ENCODE measurements at places on chromosomes 7 and 10.

GRCh38 chr10:110516815-110517492 lies 19.2 kb downstream of the DUSP5 start:
- no peak for DNase-seq

DNA sequence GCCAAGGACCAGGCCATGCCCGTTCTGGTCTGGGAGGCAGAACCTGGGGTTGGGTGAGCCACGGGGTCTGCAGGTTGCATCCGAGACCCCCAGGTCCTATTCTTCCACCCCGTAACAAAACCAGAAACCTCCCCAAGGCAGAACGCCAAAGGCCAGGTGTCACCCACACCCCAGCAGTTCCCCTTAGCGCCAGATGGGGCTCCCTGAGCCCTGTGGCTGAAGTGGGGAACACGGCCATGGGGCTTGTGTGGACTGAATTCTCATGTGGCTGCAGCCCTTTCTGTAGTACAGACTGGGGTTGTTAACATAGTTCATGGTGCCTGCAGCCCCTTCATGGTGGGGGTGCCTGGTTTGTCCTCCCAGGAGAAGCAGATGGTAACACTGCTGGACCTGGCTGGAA lies 10.2 kb downstream of the BRI3 start:
- DNase-seq: no peak

DNA sequence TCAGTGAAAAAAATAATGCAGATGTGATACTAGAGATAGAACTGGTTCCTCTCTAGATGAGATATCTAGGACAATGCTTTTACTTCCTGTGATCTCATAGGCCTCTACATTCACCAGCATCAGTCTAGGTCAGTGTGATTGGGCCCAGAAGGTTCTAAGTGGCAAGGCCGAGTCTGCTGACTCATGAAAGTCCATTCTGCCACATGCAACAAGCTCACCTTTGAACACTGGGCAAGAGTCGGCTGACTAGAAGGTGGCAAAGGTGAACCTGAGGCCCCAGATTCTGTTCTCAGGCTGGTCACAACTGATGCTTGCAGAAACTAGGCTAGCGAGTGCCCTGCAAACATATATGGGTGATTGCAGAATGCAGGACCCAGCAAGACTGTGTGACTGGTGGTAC lies 105.7 kb upstream of the PLXNA4 start:
- no peak for DNase-seq

DNA sequence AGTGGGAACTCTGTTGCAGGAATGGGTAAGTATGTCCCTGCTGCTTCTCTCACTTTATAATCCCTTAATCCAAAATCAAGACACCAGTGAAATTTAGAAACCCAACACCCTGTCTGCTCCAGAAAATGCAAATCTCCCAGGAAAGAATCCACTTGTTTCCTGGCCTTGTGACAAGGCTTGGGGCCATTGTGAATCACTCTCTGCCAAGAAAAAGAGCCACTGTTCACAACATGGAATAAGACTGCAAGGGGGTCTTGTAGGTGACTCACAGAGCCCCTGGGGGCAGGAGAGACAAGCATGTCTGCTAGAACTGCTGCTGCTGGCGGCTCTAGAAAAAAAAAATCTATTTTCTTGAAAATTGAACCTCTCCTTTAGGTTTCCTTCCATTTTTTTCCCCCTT lies 191.2 kb downstream of the SORCS1 start:
- DNase-seq: no peak

- DNase-seq: no peak
Measured at GRCh38 chr10:74924251-74924963, 98.0 kb downstream of the KAT6B start.

DNA sequence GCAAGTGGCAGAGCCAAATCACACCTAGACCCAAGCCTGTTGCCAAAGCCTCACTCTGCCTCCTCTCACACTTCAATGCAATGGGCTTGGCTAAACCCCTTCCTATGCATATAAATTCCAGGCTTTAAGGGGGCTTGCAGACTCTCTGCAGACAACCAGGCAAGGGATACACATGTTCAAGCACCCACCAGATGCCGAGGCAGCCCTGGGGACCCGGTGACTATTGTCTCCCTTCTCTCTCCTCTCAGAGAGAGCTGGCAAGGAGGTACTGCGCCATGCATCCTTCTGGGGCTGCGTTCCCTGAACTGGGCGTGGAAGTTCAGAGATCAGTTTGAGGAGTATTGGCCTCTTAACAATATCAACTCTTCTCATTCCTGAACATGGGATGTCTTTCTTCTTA lies 131.2 kb downstream of the ARHGAP22 start:
- DNase-seq: no peak

GRCh38 chr7:12422554-12423320 lies 19.1 kb upstream of the VWDE start:
- DNase-seq: no peak

GRCh38 chr10:3719024-3719843 lies 65.8 kb downstream of the KLF6 start:
- DNase-seq: no peak

DNA sequence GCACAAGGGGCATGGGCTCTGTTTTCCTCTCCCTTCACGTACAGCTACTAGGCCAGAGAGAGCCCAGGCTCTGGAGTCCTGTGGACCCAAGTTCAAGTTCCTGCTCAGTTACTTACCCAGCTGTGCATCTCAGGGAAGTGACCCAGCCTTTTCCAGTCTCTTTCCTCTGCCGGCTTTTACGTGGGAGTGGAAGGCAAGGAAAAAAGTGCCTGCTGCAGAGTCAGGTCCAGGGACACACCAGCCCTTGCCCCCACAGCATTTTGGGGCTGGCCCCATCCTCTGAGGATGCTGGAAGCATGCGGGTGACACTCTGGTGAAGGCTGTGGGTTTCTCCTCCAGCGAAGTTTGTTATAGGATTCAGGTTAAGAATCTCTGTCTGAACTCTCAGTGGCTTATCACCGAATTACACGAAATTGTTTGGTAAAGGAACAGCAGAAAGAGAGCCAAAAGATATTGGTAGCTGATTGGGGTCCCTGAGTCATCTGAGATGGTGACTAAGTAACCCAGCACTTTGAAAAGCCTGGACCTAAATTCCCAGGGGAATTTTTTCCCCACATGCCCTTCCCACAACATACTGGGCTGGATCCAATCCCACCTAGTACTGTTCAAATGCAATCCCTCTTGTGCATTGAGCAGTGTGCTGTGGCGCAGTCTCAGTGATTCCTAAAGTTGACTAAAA lies 424.3 kb downstream of the RPS24 start:
- DNase-seq: no peak

GRCh38 chr10:120221873-120222485 lies 235.0 kb upstream of the PLPP4 start:
- no peak for DNase-seq

- DNase-seq: no peak
Measured at GRCh38 chr10:48377751-48378530, 71.5 kb downstream of the MAPK8 start.

All from activated CD4-positive, CD25-positive, alpha-beta regulatory T cell (primary cell).